ENCODE measurements at places on chromosomes 11 and 22. TPM values are rescaled to one million over a fixed set of nuclear protein-coding genes. Genes with fewer than 3 reads are reported as not detected.

GRCh38 chr11:60859616-60860250, 4.0 kb upstream of the PTGDR2 start:
- DNase-seq = no peak

- no peak for DNase-seq
These were observed 51.4 kb upstream of the DDI1 start for GRCh38 chr11:103985041-103985440.

DNA sequence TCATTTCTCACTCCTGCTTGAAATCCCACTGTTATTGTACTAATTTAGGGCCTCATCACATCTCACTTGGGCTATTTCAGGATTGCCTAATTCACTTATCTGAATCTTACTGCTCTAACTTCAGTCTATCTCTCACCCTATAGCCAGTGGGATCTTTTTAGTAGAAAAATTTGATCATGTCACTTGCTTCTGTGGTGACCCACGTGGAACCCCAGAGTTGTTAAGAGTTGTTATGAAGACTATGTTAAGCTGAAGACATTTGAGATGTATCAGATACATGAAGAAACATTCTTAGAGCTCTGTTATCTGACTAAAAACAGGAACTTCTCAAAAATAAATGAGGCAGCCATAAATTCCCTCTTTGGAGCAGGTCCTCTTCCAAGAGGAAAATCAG, 1375.6 kb upstream of the TENM4 start:
- no peak for DNase-seq

SCUBE2 gene
- total RNA-seq = not detected

EMID1 gene
- not detected for total RNA-seq

DNA sequence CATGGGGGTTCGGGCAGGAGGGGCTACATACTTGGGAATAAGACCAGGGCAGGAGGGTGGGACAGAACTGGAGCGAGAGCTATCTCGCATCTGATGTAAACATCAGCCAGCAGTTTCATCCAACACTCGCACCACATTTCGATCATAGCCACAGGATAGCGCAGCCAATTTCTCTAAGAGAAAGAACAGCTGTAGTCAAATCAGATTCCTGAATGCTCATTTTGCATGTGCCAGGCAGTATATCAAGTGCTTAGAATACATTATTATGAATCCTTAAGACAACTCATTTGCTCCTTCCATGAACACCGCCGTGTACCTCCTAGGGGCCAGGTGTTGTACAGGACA, 14.5 kb downstream of the DGCR2 start:
- DNase-seq = no peak

NXPE4 gene
- not detected for total RNA-seq

TRIM6 gene
- not detected for total RNA-seq

- no peak for DNase-seq
These were observed 15.0 kb upstream of the OR8B8 start for GRCh38 chr11:124460459-124460858.

DNA sequence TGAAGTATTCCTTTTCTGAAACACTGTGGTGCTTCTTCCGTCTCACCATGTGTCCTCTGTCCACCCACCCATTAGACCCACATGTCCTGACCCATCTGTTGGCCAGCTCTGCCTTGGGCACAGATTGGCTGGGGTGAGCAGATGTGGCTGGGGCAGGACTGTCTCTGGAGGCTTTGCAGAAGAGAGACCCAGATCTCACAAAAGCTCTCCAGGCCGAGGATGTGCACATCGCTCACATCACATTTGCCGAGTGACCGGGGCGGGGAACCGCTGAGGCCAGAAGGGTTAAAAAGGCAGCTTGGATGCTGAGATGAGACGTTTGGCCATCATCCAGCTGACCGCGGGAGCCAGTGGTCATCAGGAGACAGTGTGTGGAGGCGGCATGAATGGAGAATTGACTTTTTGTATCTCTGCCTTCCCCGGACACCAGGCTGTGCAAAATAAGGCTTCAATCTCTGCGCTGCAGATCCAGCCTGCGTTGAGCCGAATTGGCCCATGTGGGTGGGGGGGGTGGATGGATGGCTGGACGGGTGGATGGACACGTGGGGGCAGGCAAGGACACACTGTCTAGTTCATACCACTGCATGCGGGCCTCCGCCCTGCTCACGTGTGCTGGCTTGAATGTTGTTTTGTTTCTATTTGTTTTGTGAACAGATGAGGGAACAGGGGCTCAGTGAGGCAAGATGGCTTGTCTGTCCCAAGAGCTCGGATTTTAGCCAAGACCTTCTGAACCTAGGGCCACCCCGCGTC, 6.1 kb downstream of the IFITM10 start:
- DNase-seq = no peak

DNA sequence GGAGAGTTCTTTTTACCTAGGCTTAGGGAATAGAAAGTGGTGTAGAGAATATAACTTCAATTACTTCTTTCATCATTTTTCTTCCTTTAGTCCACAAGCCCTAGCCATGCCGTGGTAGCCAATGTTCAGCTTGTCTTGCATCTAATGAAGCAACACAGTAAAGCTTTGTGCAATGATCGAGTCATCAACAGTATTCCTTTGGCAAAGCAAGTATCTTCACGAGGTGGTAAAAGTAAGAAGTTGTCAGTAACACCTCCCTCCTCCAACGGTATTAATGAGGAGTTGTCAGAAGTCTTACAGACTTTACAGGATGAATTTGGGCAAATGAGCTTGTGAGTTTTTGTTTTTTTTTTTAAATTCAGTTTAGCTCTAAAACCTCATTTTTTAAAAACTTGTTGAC, 37.4 kb downstream of the CEP57 start:
- DNase-seq = no peak

GRCh38 chr11:123479048-123479837, 49.2 kb downstream of the GRAMD1B start:
- DNase-seq = no peak

DNA sequence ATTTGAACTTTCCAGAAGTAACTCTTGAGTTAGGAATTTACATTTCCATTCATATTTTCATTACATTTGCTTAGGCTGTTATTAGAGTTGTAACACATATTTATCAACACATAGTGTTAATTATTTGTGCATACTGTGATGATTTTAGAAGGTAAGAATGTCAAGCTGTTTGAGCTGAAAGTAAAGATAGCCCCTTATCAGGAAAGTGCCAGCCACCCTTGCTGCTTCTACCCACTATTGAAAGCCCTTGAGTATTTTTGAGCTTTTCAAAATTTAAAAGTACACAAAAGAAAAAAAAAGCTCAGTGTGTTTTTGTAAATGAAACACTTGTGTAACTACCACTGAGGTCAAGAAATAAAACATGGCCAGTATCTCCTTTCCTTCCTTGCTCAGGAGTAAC, 8.0 kb downstream of the APLP2 start:
- DNase-seq = no peak
